ENCODE measurements at places on chromosomes 1 and 21.

DNA sequence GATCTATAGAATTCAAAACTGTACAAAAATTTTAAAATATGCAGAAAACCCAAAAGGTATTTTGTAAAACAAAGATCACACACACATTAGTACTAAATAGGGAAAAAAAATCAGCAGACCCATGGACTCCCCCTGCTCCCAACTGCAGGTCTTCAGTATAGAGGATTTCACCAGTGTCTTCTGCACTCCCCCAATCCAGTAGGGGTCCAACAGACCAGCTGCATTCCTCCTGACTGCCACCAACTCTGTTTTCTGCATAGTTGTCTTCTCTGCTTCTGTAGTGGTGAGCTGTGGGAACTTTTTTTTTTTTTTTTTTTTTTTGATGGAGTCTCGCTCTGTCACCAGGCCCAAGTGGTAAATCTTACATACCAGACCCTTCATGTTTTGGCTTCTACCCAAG, 21.9 kb downstream of the CLCA2 start:
- DNase-seq, result no peak

DNA sequence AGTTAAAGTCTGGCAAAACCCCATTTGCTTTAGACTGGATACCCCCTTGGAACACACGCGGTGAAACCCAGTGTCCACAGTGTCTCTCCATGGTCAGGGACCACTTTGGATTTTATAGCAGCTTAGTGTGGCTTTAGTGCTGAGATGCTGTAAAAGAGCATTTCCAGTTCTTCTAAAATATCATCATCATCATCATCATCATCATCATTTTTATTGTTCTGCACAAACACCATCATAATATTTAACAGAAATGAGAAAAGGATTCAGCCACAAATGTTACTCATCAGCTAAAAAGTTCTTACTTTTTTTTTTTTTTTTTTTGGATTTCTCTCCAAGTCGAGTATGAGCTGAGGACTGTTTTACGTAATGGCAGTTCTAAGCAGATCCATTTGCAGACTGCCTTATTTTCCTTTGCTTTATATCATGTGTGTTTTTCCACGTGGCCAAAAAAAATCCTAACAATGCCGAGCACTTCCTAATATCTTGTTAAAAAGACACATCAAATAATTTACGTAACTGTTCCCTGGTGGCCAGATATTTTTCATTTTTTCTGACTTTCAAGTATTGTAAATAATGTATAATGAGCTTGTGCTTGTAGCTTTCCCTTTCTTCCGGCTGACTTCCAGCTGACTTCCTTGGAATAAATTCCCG, 62.8 kb downstream of the EVA1C start:
- peak; percentile 74 for DNase-seq

GRCh38 chr1:20462397-20462796, 23.6 kb downstream of the CAMK2N1 start:
- no peak for DNase-seq

DNA sequence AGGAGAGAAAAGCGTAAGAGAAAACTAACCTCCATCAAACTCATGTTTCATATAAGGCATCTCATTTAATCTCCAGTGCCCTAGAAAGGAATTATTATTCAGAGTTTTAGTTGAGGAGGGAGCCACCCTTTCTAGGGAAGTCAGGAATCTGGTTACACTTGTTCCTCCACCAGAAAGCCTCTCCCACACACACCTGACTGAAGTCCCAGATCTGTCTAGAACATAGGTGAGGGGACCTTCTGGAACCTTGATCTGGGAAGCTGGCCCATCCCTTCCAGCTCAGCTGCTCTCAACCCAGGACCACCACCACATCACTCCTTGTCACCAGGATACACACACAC, 1.9 kb upstream of the DENND2D start:
- no peak for DNase-seq

DNA sequence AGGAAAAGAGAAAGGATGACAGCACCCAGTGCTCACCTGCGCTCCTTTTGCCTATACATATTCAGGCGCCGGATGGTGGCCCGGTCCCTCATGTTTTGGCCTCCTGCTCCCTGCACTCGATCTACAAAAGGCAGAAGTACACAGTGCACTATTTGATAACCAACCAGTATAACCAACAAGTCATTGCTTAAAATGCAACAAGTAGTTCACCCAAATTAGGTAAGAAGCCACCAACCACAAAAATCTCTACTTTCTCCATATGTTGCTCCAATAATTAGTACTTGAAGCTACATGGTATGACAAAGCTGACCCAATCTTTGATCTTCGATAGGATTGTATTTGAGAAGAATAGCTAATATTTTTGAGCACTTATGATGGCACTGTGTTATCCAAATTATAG, 2.0 kb downstream of the GNL2 start:
- DNase-seq, result no peak

DNA sequence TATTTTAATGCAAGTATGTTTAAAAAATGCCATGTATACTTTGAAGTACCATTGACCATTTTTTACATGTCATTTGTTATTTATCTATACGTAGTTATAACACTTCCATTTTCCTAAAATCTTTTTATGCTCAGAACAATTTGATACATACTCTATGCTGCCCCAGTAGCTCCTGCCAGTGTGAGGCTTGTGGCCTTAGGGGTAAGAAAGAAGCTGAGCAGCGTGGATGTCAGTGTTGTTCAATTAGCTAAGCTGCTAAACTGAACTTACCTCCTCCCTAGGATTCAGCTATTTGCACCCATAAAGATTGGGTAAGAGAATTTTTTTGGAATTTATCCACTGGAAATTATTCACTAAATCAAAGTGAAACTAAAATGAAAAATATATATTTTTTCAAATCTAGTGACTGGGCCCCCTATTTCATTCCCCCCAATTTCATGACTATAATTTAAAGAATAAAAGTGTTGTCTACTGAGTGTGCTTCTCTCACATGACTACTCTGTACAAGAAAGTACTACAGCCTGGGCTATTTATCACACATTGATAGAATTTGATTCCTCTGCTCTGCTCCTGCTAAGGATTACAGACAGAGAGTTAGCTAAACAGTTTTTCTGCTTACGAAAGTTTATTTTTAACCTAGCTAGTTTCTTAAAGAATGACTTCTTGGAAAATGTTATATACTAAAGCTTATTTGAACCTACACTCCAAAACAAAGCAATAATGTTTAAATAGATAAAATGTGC, 1030.3 kb upstream of the ADGRL4 start:
- DNase-seq, result no peak

DNA sequence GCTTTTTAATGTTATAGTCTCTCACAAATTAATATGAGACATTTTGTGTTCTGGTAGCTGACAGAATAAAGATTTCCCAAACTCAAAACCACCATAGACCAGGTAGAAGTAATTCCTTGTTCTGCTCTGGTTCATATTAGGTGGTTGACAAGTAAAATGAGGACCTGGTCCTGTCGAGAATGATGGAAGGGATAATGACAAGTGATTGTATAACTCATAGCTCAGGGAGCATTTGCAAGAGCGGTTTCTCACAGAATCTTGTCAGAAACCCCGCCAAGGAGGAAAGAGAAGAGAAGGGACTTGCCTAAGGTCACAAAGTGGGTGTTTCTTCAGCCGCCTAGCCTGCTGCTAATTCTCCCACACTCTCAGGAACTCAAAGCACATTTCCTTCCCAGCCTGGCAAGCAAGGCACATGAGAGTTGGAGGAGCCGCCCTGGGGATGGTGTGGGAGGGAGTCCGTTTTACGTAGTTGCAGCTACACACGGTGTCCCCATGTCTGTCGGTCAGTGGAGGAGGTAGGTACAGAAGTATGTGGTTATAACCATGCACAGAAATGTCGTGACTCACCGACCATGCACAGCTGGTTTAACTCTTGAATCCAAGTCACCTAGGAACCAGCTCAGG, 46.5 kb downstream of the SAMD13 start:
- no peak for DNase-seq

DNA sequence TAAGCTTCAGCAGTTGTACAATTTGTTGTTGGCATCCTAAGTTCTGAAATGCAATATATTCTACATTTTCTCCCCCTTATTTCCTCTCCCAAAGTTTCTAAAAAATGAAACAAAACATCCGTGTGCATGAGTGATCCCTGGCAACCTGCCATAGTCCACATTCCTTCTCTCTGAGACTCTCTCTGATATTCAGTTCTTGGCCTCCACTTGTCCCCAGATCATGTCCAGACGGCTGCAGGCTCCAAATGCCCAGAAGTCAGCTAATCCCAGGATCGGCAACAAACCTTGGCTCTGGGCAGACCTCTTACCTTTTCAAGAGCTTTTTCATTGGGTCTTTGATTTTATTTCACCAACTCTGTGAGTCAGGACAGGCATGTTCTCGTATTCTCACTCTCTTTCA, 187.8 kb downstream of the ETS2 start:
- peak; percentile 85 for DNase-seq

DNA sequence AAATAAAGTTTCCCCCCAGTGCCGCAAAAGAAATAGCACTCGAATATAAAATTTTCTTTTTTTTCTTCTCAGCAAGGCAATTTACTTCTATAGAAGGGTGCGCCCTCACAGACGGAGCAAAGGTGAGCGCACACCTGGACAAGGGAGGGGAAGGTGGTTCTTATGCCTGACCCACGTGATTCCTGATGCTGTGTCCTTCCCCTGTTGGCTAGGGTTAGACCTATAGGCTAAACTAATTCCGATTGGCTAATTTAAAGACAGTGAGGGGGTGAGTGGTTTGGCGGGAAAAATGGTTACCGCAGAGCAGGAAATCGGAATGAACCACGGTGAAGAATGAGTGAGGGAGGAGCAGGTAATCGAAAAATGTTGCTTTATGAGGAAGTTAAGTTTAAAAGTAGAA, 607 bp upstream of the FAAH start:
- DNase-seq, result no peak

GRCh38 chr1:38026592-38027200, 14.2 kb downstream of the UTP11 start:
- DNase-seq, result no peak

DNA sequence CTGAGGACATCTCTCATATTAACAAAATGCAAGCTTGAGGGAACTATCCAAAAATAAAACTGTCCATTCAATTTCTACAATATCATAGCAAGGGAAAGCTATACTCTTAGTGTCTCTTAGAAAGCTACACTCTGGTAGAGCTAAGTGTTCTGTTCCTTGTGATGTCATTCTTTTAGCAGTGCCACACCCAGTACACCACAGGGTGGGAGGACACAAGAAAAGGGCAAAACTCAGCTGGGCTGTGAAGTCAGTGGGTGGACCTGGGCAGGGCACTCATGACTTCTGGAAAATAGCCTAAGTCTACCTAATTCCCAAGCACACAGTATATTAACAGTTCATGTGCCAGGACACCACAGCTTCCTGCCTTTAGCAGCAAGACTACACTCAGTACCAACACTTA, 42.2 kb upstream of the TNFSF4 start:
- no peak for DNase-seq

- peak; percentile 55 for DNase-seq
Observed at GRCh38 chr1:192951691-192952460, 107.3 kb downstream of the UCHL5 start.

DNA sequence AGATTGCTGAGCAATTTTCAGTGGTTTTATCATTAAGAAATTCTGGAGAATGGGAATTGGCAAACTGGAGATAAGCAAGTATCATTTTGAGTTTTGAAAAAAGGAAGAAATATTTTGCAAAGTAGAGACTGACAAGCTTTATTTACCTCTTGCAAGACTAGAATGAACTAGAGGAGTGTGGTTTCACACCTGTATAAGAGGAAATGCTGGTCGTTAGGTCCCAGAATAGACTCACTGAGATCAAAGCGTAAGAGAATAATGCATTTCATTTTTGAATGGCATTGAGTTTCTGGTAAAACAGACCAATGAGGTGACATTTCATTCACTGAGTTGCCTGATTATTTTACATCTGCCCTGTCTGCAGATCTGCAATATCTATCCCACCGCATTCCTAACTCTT, 308.1 kb downstream of the ADGRL2 start:
- no peak for DNase-seq

DNA sequence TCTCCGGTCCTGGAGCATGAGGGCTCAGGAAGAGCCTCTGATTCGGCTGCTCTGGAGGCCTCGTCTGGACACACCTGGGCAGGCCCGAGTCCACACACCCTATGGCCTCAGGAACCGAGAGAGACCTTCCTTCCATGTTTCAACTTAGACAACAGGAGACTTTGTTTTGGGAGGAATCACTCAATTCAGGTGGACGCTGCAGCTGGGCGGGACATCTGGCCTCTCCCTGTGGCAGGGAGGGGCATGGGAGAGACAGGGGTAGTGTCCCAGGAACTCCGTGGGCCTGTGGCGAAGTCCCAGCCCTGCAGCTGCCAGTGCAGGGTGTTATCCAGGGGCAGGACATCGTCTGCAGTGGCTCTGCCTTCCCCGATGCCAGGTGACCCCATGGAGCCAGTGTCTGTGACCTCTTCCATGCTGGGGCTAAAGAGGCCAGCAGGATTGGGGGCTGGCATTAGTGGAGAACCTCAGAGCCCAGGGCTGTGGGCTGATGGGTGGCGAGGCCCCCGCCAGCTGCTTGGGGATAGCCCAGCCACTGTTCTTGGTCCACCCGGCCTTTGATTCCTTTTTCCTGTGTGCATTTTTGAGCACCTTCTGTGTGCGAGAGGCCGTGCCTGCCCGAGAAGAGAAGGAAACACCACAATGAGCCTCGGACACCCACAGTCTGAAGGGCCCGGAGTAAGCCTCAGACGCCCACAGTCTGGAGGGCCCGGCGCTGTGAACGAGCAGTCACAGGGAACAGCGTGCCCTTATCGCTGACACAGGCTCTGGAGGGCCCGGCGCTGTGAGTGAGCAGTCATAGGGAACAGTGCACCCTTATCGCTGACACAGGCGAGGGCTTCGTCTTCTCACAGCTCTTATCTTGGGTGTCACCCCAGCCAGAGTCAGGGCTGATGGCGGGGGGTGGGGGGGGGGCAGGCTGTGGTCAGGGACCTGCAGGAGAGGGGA, 6.2 kb downstream of the COL18A1 start:
- no peak for DNase-seq

- no peak for DNase-seq
Observed at GRCh38 chr1:64098846-64099582, 104.4 kb upstream of the UBE2U start.

GRCh38 chr1:2384941-2385481, 6.3 kb downstream of the MORN1 start:
- no peak for DNase-seq

GRCh38 chr1:23664837-23665795, 26.5 kb upstream of the RPL11 start:
- DNase-seq, result no peak

- no peak for DNase-seq
Observed at GRCh38 chr1:156797212-156797871, 19.3 kb downstream of the SH2D2A start.

GRCh38 chr21:36040389-36040788, 19.9 kb downstream of the SETD4 start:
- no peak for DNase-seq
